ENCODE measurements at places on chromosomes 4 and X. TPM values are rescaled to one million over a fixed set of nuclear protein-coding genes. Genes with fewer than 3 reads are reported as not detected.

MAP7D2 gene
- not detected for total RNA-seq

SH2D1A gene
- not detected for total RNA-seq

TMEM156 gene
- 0.37 TPM for total RNA-seq

NDNF gene
- 0.25 TPM for total RNA-seq

ARHGEF38 gene
- not detected for total RNA-seq

ADRA2C gene
- 0.66 TPM for total RNA-seq

ARHGAP36 gene
- total RNA-seq: not detected

FMR1NB gene
- not detected for total RNA-seq

SHISA3 gene
- total RNA-seq: 22.0 TPM

MAGEC3 gene
- not detected for total RNA-seq

TCEAL2 gene
- 0.13 TPM for total RNA-seq

RGN gene
- total RNA-seq: 7.3 TPM

UGT2B7 gene
- not detected for total RNA-seq

CDK16 gene
- total RNA-seq: 66.1 TPM

LRBA gene
- total RNA-seq: 46.1 TPM

TMEM154 gene
- 0.26 TPM for total RNA-seq

HMX1 gene
- total RNA-seq: not detected

CT47B1 gene
- total RNA-seq: not detected

GAGE12J gene
- total RNA-seq: not detected

ZBTB33 gene
- total RNA-seq: 8.2 TPM

CC2D2A gene
- total RNA-seq: 29.5 TPM

DMP1 gene
- total RNA-seq: not detected

NDUFA1 gene
- 158 TPM for total RNA-seq

CCKAR gene
- 0.13 TPM for total RNA-seq

DIPK2B gene
- total RNA-seq: 0.53 TPM

PDHA1 gene
- total RNA-seq: 127 TPM

FAM241A gene
- 1.6 TPM for total RNA-seq

PRSS12 gene
- under 0.01 TPM for total RNA-seq

FATE1 gene
- total RNA-seq: not detected

SH3RF1 gene
- 35.0 TPM for total RNA-seq

ARMCX4 gene
- 3.7 TPM for total RNA-seq

ADH1B gene
- 4,233 TPM for total RNA-seq

TMSB4X gene
- total RNA-seq: 7,855 TPM

UGT2A3 gene
- not detected for total RNA-seq

CLDN24 gene
- not detected for total RNA-seq

EGF gene
- 0.13 TPM for total RNA-seq

H2BW2 gene
- total RNA-seq: not detected

FNIP2 gene
- total RNA-seq: 47.7 TPM

CHRDL1 gene
- not detected for total RNA-seq

PDK3 gene
- 34.3 TPM for total RNA-seq

C4orf50 gene
- not detected for total RNA-seq

ADAMTS3 gene
- 11.1 TPM for total RNA-seq

HSD17B10 gene
- total RNA-seq: 78.6 TPM

COQ2 gene
- 10.1 TPM for total RNA-seq

CTBP1 gene
- total RNA-seq: 168 TPM

LNX1 gene
- 16.6 TPM for total RNA-seq
